CD4-positive, alpha-beta T cell treated with Interleukin-10 for 1 hour (primary cell): ENCODE measurements at places on chromosomes 12 and 14.

GRCh38 chr12:549476-550082, 89.8 kb downstream of the B4GALNT3 start:
- no peak for DNase-seq

DNA sequence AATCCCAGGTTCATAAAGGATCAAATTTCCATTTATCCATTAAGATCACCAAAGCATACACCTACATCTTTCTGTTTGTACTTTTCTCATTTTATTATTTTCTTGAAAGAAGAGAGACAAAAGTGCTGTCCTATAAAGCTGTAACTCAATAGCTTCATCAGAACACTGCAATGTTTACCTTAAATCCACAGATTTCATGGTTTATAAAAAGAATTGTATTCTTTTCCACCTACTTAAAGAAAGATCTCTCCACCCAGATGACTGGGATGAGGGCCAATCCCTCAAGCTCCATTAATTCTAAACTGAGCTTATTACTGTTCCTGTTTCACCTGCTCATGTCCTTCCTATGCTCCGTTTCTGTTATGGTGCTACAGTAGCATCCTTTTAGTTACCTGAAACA, 470.6 kb downstream of the BCAT1 start:
- no peak for DNase-seq

- DNase-seq, result no peak
Observed at GRCh38 chr14:32513571-32514009, 184.5 kb downstream of the AKAP6 start.

GRCh38 chr12:132094269-132094891, 49.7 kb downstream of the DDX51 start:
- no peak for DNase-seq

DNA sequence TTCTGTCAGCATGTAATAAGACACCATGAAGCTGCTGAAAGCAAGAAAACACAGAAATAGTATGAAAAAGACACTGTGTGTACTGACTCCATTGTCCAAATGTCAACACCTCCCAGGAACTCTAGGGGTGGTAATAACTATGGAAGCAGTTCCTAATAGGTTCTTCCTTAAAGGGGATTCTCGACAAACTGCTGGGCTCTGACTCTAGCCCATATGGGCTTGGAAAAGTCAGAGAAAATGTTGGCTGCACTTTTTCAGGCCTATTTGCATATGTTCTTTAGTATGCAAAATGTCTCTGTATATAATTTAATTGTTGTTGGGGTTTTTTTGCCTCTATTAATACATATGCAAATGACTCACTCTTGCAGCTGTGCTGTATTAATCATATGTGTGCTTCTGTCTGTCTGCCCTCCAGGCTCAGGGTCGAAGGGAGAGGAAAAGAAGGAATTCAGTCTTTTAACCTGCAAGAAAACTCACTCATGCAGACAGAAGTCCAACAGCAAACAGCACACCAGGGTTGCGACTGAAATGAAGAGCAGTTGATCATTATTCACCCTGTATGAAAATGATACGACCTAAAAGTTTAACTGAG, 317.6 kb downstream of the SOX5 start:
- no peak for DNase-seq
